Kidney (tissue), 22 donors: ENCODE measurements at places on chromosomes 13 and 19.
A peak's percentile ranks its signal among the peaks of the same experiment; 100 is the strongest.

DNA sequence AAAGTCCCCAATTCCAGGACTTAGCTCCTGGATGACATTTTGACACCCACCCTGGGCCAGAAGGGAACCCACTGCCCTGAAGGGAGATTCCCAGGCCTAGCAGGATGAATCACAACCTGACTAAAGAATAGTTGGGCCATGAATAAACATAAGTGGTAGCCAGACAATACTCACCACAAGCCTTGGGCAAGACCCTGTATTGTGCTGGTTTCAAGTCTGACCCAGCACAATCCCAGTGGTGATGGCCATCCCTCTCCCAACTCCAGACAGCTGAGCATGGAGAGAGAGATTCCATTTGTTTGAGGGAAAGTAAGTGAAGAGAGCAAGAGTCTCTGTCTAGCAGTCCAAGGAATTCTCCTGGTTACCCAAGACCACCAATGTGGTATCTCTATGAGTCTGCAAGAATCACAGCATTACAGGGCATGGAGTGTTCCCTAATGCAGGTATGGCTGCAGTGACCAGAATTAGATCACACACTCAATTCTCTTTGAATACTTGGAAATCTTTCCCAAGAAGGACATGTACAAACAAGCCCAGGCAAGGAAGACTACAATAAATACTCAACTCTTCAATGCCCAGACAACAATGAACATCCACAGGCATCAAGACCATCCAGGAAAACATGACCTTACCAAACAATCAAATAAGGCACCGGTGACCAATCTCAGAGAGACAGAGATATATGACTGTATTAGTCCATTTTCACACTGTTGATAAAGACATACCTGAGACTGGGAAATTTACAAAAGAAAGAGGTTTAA lies 158.0 kb downstream of the VWA8 start:
- DNase-seq: no peak

GRCh38 chr13:50235604-50236342 lies 220.5 kb downstream of the KCNRG start:
- DNase-seq: no peak

DNA sequence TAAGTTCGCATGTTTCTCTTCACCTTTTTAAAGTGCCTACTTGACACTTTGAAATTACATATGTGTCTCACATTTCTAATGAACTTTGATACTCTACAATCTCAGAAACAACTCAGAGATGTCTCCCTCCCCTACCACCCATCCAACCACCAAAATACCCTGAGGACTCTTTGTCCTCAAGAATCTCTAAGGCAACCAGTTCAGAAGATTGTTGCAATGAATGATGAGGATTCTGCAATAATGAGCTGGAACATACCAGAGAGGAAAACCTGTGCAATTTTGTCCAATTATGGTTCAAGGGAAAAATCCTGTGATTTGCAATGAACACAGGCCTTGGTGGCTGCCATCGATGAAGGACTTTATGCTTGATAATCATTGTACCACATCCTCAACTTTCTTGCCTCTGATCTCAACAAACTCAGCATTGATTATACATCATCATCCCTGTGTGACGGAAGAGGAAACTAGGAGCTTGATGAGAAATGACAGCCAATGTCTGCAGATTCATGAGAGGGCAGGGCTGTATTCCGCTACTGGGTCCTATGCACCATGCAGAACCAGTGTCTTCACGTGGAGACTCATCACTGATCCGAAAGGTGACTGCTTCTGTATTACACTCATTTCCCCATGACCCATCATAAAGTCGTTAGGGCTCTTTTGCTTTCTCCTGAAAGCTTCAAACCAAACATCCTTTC lies 1.1 kb downstream of the FPR1 start:
- DNase-seq: no peak

GRCh38 chr19:6521718-6522646 lies 8.8 kb upstream of the TNFSF9 start:
- DNase-seq: no peak

DNA sequence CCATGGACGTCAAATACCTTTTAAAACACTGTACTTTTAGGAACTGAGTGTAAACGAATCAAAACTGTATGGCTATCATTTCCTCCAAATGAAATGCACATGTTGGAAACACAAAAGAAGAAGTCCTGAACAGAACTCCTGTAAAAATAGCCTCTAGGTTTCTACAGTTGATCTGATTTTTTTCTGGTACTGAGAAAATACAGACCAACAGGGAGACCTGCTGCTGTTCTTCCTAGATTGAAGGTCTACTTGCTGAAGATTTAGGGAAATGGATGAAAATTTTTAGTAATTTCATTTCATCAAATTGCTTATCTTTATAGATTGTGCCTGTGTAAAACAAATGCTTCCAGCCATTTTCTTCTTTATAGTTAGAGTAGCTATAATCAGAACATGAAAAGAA lies 520.4 kb downstream of the SLITRK6 start:
- no peak for DNase-seq

- no peak for DNase-seq
Measured at GRCh38 chr13:62879071-62879470, 1463.4 kb upstream of the PCDH20 start.

DNA sequence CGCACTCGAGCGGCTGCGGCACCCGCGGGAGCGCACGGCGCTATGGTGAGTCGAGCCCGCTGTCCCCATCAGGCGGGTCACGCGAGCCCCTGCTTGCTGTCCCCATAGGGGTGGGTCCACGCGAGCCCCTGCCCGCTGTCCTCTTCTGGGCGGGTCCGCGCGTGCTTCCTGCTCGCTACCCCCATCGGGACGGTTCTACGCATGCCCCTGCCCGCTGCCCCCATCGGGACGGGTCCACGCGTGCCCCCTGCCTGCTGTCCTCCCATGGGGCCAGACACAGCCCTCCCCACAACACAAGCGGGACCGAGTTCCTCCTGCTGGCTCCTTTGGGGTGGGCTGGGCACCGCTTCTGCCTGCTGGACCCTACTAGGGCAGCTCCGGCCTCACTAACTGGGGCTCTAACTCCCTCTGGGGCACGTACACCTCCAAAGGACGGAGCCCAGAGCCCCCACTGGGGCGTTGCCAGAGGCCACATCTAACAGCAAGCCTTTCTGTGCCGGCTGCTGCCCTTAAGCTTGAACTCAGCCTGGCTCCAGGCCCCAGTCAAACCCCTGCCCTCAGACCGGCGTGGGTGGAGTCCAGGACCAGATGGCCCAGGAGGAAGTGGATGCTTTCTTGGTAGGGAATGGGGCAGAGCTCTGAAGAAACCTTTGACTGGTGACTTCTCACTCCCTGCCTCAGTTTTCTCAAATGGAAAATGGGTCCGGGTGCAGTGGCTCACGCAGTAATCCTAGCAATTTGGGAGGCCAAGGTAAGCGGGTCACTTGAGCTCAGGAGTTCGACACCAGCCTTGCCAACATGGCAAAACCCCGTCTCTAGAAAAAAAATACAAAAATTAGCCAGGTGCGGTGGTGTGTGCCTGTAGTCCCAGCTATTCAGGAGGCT lies 722 bp downstream of the COLGALT1 start:
- DNase-seq: peak; percentile 54

- no peak for DNase-seq
Measured at GRCh38 chr19:48372904-48373303, 8.7 kb downstream of the SYNGR4 start.

DNA sequence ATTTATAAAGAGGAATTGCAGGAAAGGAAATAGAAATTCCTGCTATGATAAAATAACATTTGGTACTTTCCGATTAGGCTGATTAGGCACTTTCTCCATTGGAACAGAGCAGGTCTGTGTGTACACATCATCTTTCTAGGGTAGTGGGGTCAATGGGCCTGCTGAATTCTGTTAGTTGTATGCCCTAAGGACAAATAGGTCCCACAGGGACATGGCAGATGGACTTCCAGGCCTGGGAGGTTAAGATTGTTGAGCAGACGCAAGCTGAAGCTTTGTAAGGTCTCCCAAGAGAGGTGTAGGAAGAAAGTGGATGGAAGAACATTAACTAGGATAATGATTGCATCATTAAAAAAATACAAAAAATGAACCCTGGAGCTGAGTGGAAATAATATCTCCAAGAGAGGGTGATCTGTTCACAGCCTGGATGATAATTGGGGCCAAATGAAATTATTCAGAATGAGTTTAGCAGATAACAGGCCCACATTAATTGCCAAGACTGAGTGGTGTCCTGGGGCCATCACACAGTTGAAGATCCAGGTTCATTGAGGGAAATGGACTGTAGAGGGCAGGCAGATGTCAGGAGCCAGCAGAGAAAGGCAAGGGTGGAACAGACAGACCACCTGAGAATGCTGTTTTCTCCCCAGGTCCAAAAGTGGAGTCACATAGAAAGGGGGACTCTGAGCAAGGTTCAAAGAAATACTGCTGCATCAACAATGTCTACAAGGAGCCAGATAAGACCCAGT lies 215.1 kb downstream of the DNAJC15 start:
- DNase-seq: no peak

GRCh38 chr13:34608331-34608730 lies 333.7 kb upstream of the NBEA start:
- DNase-seq: no peak

DNA sequence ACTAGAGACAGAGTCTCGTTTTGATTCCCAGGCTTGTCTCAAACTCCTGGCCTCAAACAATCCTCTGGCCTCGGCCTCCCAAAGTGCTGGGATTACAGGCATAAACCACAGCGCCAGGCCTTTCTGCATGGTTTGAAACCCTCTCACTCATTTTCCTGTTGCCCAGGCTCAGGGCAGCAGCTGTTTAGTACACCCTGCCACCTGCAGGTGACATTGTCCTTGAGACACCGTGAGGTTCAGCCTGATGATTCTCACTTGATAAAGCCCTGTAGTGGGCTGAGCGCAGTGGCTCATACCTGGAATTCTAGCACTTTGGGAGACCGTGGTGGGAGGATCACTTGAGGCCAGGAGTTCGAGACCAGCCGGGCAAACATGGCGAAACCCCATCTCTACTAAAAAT lies 12.5 kb downstream of the IL12RB1 start:
- DNase-seq: no peak

GRCh38 chr13:94328381-94329041 lies 151.0 kb downstream of the DCT start:
- DNase-seq: no peak

DNA sequence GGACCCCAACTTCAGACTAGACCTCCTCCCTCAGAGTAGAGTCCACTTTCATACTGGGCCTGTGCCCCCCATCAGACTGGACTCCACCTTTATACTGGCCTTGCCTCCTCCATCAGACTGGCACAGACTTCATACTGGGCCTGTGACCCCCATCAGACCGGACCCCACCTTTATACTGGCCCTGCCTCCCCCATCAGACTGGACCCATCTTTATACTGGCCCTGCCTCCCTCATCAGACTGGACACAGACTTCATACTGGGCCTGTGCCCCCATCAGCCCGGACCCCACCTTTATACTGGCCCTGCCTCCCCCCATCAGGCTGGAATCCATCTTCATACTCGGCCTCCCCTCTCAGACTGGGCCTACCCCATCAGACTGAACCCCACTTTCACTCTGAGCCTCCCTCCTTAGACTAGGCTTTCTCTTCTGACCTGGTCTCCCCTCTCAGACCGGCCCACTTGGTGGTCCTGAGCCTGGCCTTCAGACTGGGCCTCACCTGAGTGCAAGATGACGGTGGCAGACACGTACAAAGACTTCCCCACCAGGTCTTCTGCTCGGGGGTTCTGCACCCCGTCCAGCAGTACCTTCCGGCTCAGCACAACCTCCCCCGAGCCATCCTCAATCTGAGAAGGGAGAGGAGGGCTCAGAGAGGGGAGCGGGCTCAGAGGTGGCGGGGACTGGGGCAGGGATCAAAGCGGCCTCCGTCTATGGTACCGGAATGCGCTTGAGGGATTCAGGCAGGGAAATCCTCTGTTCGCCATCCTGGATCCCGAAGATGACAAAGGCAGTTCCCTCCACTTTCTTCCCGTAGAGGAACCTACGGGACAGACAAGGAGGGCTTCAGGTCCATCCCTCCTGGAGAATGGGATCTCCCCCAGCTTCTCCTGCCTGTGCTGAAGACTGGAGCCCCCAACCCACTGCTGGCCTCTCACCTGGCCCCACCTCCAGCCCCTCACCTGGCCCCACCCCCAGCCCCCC lies 7.5 kb downstream of the C3 start:
- DNase-seq: no peak

GRCh38 chr13:114237415-114238112 lies 2.9 kb downstream of the CDC16 start:
- DNase-seq: no peak

DNA sequence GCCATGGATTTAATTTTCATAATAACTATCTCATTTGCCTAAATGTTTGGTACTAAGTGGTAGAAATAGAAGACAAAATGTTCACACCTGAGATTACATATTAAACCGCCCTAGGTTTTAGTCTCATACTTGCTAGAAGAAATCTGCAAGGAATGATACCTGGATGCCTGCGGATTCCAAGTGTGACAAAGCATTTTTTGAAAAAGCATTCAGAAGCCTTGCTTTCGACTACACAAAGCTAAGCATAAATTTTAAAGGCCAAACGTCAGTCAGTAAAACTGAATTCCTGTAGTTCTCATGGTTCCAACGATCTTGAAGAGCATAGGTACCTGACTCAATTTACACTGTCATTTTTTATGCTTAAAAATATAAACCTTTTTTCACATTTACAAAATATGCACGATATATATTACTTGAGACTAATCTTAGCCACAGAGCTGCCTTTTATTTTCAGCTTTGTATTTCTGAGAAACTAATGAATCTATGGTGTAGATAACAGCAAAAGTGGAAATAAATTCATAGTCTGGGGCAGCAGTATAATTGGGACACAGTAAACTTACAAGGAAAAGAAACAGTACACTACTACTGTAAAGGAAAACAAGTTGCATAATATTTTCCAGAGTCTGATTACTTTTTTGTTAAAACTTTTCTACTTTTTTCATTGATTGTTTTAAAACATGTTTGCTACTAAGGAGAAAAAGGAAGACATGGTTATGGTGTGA lies 1.2 kb upstream of the LRRC63 start:
- no peak for DNase-seq

DNA sequence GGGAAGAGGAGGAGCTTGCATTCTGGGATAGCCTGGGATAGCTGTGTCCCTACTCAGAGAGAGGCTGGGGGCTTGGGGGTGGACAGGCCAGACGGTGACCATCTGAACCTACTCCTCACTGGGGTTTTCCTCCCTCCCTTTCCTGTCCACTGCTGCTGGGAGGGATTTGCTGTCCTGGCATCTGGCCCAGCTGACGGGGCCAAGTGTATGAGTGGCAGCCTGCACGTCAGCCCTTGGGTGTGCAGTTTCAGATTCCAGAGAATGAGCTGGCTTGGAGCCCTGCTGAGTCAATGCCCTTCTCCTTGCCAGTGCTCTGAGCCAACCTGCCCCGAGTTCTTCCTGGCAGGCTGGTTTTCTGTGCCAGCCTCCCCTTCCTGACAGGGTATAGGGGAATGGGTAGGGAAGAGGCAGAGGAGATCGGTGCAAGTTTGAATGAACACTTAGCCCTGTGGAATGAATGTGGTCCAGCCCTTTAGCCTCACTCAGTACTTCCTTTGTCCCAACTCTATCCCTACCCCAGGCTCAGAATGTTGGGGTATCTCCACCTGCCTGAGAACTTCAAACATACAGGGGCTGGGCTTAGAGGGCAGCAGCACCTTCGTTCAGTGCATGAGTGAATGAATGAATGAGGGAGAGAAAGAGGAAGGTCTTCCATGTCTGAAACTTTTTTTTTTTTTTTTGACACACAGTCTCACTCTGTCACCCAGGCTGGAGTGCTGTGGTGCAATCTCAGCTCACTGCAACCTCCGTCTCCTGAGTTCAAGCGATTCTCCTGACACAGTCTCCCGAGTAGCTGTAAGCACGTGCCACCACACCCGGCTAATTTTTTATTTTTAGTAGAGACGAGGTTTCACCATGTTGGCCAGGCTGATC lies 1.8 kb upstream of the ANGPTL4 start:
- peak; percentile 73 for DNase-seq

GRCh38 chr13:101454767-101455166 lies 2.3 kb downstream of the ITGBL1 start:
- DNase-seq: no peak

GRCh38 chr13:46682707-46683106 lies 114.3 kb downstream of the ESD start:
- DNase-seq: no peak
